ENCODE measurements at places on chromosomes 2 and 18. TPM values are rescaled to one million over a fixed set of nuclear protein-coding genes. Genes with fewer than 3 reads are reported as not detected.

The MEP1B gene
- total RNA-seq = not detected

- no peak for DNase-seq
Measured at GRCh38 chr2:8049176-8049575, 632.7 kb upstream of the ID2 start.

The PTRHD1 gene
- total RNA-seq = 28.2 TPM

DNA sequence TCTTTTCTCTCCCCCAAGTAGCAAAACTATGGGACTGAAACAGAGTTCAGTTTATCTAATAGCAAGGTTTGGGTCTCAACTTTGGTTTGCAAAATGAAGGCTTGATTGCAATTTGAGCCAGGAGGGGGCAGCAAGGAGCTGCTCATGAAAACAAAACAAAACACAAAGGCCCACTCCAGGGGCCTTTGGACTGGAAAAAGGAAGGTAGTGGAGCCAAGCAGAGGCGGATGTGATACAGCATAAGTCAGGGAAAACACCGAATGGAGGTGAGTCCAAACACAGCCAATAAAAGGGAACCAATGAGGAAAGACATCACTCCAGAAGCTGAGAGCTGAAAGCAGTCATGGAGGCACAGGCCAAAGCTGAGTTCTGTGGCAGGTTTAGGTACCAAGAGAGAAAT, 799.7 kb upstream of the ACVR2A start:
- DNase-seq = no peak

DNA sequence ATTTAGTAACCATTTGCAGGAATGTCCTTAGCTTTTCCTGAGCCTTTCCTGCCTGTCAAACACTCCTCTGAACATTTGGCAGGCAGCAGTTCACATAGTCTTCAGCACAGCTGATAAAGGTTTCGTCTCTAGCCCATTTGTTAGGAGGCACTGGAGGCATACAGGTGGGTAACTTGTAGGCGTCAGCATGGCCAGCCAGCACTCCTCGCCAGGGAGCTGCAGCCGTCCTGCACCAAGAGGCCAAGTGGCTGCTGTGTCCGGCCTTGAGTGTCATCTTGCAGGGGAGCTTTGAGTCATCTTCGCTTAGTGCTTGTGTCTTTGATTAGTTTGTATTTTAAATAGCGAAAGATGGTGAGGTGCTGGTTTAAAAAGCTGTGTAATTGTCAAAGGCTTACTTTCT, 120.3 kb upstream of the NFATC1 start:
- DNase-seq = no peak

The PSMG2 gene
- total RNA-seq = 40.6 TPM

- no peak for DNase-seq
Measured at GRCh38 chr2:28382755-28383154, 9.9 kb upstream of the FOSL2 start.

The CYS1 gene
- total RNA-seq = 3.0 TPM

- DNase-seq = no peak
Measured at GRCh38 chr2:239651859-239652258, 251.0 kb upstream of the HDAC4 start.

The ABI2 gene
- total RNA-seq = 52.6 TPM

- no peak for DNase-seq
Measured at GRCh38 chr2:169891593-169892298, 64.5 kb downstream of the UBR3 start.

DNA sequence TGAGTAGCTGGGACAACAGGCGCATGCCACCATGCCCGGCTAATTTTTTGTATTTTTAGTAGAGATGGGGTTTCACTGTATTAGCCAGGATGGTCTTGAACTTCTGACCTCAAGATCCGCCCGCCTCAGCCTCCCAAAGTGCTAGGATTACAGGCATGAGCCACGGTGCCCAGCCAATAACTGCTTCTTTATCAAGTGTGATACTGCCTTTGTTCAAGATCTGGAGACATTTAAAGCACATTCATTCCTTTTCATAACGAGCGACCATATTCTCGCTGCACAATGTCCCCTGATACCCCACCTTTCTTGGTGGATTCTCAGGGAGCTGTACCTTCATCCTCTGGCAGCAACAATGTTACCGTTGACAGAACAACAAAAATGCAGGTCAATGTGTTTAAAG, 75.4 kb downstream of the PIEZO2 start:
- DNase-seq = no peak

DNA sequence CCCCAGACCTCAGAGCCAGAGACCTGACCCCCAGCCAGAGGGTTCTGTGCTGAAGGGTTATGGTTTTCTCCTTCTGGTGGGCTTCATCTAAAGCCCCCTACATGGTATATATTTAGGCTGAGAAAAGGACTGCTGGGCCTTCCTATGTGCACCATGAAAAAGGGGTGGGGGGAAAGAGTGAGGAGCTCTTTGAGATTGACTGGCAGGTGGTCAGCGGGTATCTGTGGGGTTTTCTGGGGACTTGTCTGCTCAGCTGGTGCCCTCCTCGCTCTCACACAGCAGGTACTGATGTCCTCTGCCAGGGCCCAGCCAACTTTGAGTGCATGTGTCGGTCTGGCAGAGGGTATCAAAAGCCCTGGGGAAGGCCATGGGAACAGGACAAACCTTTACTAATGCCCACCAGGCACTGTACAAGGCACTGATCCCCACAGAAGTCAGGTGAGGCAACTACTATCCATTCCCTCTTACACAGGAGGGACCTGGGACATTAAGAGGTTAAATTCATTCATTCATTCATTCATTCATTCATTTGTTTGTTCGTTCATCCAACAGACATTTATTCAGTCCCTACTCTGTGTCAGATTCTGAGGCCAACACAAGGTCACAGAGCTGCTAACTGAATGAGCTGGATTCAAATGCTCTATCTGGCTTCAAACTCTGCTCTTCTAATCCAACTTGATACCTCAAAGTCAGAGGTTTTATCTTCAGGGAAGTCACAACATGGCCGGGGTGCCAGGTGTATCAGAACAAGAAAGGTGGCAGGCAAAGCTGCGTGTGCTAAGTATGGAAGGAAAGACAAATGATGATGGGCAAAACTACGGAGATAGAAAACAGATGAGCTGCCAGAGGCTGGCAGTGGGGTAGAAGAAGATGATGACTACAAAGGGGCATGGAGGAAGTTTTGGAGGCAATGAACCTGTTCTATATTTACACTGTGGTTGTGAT, 44.6 kb downstream of the REEP1 start:
- no peak for DNase-seq

The LHCGR gene
- 0.10 TPM for total RNA-seq

The ESPNL gene
- not detected for total RNA-seq

DNA sequence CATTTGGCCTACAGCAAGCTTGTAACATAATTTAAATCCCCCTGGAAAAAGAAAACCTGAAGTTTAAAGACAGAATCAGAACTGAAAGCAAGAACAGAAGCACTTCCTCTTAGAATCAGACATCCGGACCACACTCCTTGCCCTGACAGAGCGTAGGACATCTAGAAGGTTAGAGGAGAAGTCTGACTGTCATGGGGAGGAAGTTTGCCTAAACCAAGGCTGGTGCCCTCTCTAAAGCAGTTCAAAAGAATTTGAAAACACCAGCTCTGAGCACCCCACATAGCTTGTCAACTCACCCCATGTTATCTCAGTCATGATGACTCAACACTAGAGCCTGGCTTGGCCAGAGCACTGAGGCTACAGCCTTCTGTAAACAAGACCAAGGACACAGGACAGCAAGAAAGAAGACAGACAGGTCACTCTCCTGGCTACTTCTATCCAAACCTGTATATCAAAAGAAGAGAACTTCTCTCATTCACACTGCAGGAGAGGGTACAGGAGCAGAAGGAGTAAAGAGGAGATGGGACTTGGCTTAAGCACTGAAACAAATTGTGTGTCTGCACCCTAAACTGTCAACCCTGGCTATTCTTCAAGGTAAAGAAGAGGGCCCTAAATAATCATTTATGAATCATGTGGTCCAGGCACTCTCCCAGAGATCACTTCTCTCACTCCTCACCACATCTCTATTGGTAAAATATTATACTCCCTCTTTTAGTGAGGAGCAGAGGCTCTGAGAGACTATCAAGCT, 198.6 kb downstream of the MEMO1 start:
- no peak for DNase-seq

DNA sequence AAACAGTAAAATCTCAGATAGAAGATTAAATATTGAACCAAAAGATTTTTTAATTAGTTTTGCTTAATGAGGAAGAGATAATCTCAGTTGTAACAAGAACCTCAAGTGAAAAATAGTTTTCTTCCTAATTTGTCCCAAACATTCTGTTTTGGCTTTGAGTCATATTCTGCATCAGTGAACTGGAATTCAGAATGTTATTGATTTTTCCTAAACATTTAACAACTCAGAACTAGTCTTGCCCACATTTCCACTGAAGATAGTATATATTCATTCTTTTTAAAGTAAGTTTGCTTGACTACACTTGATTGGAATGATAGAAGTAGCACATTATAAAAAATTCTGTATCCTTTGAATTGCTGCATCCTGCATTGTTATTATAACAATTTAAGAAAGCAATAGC, 85.7 kb upstream of the UGP2 start:
- no peak for DNase-seq

The C2orf76 gene
- total RNA-seq = 6.5 TPM

The ANKRD30B gene
- total RNA-seq = not detected

DNA sequence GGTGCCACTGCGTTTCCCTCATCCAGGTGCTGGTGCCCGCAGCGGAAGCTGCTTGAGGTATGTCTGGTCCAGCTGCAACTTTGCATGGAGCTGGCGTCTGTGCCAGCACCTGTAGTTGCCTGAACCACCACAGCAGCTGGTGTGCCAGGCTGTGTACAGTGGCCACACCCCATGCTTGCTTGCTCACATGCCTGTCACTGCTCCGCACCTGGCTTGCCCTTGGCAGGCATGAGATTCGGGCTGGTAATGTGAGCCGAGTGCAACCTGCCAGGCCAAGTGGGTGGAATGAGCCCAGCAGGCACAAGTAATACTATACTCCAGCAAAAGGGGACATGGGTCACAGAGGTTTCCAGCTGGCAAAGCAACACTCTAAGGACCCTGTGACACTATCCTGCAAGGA, 1123.3 kb upstream of the ACVR2A start:
- no peak for DNase-seq

GRCh38 chr18:62788876-62789275, 73.5 kb downstream of the PHLPP1 start:
- no peak for DNase-seq

DNA sequence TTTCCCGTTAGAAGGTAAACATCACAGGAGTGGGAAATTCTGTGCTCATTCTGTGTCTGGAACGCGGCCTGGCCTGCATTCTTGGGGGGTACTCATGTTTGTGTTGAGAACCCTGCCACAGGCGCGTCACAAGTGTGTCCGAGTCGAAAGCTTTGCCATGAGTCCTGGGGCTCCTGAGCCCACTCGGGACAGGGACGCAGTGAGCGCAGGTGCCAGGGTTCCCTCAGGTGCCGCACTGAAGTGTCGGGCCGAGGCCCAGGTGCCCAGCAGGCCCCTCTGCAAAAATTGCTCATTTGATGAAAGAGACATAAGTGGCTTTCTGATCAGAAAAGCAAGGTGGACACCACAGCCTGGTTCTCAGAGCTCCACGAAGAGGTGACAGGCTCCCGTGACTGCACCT, 4.7 kb downstream of the D2HGDH start:
- no peak for DNase-seq

The PCARE gene
- total RNA-seq = 0.84 TPM

- no peak for DNase-seq
Measured at GRCh38 chr2:215828528-215829184, 184.7 kb downstream of the MREG start.

DNA sequence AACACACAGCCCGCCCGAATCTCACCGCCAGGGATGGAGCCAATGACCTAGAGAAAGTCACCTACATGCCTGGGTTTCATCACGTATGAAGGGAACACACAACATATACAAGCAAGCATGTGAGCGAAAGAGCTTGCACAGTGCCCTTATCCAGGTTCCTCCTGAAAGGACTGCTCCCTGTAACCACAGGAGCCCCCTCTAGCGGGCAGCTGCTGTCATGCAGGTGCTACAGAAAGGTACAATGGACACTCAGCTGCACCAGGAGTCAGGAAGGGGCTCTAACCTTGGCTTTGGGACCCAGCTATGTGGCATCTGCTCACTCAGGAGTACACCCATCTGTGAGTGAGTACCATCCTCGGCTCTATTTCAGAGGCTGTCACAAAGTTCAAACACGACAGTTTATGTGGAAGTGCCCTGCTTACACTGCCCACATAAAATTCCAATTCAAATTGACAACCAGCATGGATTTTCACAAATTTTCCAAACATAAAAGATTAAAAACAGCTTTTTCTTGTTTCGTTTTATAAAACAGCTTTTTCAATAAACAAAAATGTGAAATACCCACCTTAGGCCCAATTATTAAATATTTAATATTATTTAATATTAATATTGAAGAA, 3.5 kb downstream of the NDUFA10 start:
- DNase-seq = peak; percentile 76

- no peak for DNase-seq
Measured at GRCh38 chr18:45498287-45498658, 117.0 kb upstream of the SLC14A2 start.

The KLF7 gene
- 22.2 TPM for total RNA-seq

DNA sequence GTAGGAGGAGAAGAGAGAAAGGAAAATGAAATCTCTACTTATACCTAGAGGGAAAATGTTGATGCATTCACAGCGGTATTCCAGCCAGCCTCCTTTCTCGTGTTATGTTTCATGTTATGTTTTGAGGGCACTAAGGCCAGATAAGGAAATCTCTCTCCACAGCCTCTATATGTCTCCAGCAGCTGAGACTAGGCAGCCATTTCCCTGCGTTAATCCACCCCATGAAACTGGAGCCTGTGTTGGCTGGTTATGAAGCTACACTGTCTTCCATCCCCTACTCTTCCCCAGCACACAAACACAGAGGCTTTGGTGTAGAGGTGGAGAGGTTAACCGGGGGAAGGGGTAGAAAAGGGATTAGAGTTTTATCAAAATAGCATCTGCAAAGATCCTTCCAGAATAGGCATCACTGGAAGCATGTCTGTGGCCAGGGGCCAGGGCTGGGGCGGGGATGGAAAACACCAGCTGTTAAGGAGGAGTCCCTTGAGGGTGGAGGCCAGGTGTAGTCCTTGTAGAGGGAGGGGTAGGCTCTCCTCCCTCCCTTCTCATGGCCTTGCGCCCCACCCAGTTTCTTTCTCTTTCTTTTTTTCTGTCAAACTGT, 100.9 kb upstream of the TNP1 start:
- no peak for DNase-seq

The ZDBF2 gene
- 6.6 TPM for total RNA-seq

The ILKAP gene
- 26.7 TPM for total RNA-seq

The RAX gene
- total RNA-seq = not detected

- DNase-seq = no peak
Measured at GRCh38 chr2:232417489-232417888, 10.8 kb downstream of the ALPG start.

- DNase-seq = no peak
Measured at GRCh38 chr18:7261199-7261598, 30.3 kb downstream of the LRRC30 start.

The HOXD3 gene
- total RNA-seq = 0.27 TPM

- no peak for DNase-seq
Measured at GRCh38 chr2:224347176-224348051, 54.5 kb downstream of the FAM124B start.

All from left ventricle myocardium superior (tissue), 1 donor.